T47D (cell line): ENCODE measurements at places on chromosomes 1 and 21.

DNA sequence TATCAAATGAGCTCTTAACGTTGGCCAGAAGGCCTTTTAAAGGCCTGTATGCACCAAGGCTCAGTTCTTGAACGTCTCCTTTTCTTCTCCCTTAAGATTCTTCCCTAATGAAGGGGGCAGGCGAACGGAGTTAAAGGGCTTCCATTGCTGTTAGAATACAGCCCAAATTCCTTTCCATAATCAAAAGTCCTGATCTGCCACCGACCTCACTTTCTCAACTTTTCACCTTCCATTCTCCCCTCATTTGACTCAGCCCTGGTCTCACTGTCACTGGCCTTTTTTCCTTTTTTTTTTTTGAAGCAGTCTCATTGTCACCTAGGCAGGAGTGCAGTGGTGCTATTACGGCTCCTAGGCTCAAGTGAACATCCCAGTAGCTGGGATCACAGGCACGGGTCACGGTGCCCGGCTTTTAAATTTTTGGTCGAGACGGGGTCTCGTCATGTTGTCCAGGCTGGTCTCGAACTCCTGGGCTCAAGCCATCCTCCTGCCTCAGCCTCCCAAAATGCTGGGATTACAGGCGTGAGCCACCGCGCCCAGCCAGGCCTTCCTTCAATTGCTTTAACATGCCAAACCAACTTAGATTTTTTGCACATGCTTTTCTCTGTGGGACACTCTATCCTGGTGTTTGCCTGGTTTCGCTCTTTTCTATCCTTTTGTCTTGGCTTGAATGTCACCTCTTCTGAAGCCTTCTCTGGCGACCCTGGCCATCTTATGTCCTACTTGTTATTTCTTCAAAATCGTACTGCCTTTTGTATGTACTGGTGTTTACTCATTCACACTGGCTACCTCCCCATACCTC, 612 bp upstream of the CMPK1 start:
- DNase-seq, result no peak

GRCh38 chr1:217140041-217140901, 417.0 kb upstream of the ESRRG start:
- no peak for DNase-seq

DNA sequence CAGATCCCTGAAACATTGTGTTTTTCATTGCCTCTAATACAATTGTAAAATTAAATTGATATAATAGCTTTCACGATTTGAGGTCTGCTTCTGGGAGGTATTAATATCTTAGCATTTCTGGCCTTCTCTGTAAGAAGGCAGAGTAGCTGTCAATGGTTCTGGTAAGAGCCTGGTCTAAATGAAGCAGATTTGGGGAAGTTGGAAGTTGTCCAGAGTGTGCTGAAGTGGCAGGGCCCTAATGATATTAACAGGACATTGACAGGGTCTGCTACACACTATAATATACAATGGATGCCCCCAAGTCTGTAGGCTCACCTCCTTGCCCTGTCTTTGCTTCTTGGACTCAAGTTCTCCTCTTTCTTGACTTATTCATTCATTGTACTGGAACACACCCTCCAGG, 99.5 kb downstream of the C4BPA start:
- no peak for DNase-seq

DNA sequence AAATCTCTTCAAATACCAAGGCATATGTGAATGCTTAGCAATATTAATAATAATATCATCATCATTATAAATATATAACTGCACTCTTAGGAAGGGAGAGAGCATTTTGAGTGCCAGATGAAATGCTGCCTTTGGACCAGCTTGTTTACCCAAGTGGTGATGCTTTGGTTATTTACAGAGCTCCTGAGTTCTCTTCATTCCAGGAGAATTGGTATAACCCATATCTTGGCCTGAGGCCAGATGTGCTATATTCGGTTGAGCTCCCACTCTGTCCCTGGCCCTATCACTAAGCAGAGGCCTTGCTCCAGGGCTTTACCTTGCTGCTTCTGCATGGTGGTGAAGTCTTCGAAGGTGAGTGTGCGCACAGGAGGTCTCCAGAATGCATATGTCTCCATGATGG, 89.4 kb downstream of the TBX15 start:
- no peak for DNase-seq

- DNase-seq, result no peak
Measured at GRCh38 chr21:42030311-42030710, 20.2 kb upstream of the ZBTB21 start.

DNA sequence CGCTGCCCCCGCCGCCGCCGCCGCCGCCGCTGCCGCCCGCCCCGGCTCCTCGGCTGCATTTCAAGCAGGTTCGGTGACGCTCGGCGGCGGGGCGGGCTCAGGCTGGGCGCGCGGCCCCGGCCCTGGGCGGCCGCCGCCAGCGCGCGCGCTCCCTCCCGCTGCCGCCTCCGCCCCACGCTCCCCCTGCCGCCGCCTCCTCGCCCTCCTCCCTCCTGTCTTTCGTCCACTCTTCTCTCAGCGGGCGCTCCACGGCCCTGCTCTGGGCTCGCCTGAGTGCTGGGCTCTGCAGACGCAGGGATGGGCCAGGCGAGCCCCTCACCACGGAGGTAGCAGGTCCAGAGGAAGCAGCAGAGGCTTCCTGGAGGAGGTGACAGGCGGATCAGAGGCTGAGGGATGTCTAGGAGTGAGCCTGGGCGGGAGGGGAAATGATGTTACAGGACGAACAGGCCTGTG, at the start of gene LRP8:
LRP8 (minus strand) TSS at position 62 of the 453 bp plus-strand sequence. CDS start 158 bp downstream, outside the sequence.
- peak; percentile 68 for DNase-seq

DNA sequence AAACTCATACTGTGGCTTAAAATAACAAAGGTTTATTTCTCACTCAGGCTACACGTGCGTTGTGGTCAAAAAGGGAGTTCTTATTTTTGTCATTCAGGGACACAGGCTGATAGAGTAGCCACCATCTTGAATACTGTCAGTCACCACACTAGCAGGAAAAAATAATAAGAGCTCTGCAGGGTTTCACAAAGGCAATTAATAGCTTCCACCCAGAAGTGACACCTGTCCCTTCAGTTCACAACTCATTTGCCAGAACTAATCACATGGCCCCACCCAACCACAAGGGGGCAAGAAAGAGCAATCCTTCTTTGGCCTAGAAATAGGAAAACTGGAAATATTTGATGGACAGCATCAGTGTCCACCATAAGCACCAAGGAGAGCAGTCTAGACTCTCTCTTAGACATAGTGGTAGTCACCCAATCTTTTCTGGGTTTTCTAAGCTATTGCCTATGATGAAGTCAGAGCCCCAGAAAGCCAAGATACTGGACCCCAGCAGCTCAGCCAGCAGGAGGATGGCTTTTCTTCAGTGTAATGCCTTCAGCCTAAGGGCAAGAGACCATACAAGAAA, 8.2 kb downstream of the HAPLN2 start:
- DNase-seq, result no peak

DNA sequence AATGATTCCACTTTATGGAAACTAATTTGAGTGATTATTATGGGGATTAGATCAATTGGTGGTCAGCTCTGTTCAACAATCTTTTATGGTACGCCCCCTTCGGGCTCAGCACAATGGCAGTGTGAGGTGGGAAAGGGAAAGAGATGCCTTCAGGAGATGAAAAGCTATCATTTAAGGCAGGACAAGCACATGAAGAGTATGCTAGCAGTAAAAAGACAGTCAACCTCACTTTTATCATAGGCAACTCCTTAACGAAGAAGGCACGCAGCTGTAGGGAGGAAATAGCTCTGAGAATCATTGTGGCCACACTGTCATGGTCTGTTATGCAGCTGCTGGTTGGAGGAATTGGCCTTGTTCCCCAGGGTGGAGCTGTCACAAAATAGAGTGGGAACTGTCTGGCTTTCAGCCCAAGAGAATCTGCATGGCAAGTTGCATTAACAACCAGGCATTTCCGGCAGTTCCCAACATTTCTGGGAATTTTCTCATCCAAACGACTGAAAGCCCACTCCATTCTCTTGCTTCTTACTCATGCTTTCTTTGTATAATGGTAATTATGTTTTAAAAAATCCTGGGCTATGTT, 54.4 kb upstream of the BCL10 start:
- DNase-seq, result no peak

GRCh38 chr1:212892108-212892507, 34.0 kb downstream of the FLVCR1 start:
- DNase-seq, result no peak

GRCh38 chr1:56515898-56516538, 63.3 kb downstream of the PLPP3 start:
- no peak for DNase-seq

GRCh38 chr1:2472561-2473177, 3.4 kb upstream of the PLCH2 start:
- no peak for DNase-seq

DNA sequence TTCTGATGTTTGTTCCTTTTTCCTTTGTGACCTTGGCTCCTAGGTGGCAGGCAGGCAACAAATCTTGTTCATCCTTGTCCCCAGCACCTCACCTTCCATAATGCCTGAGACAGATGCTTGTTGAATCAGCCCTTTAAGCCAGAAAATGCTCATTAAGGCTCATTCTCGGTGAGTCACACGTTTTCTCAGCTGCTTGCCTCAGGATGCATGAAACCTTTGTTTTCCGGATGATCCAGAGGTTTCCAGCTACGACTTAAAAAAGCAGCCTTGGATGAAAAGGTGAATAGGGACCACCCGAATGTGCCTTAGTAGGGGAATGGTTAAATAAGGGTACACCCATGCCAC, 4.6 kb upstream of the ATP13A2 start:
- no peak for DNase-seq

DNA sequence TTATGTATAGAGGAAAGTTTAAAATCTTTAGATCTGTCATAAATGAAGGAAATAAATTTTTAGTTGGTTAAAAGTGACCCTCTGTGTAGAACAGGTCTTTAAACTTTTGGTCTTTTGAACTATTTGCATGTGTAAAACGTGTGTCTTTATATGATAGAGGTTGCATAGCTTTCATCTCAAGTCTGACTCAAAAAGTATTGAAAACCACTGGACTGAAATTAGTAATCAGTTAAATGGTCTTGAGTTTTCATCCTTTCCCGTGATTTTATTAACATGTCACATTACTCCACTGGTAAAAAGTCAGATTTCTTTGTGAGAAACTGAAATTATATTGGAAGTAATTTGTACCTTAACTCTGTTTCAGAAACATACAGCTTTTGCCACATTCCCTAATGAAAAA, 1.8 kb downstream of the RNPC3 start:
- DNase-seq, result no peak

DNA sequence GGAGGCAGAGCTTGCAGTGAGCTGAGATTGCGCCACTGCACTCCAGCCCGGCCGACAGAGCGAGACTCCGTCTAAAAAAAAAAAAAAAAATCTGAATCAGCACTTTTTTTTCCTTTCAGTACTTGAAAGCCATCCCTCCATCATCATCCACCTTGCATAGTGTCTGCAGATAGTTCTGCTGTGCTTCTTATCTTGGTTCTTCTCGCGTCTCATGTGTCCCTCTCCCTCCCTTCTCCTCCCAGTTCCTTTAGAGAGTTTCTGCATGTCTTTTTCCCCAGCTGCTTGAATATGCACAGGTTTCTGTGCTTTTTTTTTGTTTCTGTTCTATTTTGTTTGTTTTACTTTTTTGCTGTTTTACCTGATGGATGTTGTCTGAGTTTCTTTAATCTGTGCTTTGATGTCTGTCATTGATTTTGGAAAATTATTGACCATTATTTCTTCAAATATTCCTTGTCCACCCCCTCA, 3.9 kb upstream of the COL18A1 start:
- DNase-seq, result no peak
